Progenitor cell of endocrine pancreas (in vitro differentiated cells): ENCODE measurements at places on chromosomes 4 and X. TPM values are rescaled to one million over a fixed set of nuclear protein-coding genes. Genes with fewer than 3 reads are reported as not detected.
A peak's percentile ranks its signal among the peaks of the same experiment; 100 is the strongest.

The ASMT gene
- total RNA-seq = 0.36 TPM in 1 of 2 replicates, not detected in the other

The SLC16A2 gene
- total RNA-seq = 9.0 and 11.1 TPM in 2 replicates

The TRIM75 gene
- total RNA-seq = not detected in 2 replicates

The COX7B2 gene
- not detected in 2 replicates for total RNA-seq

The SSX7 gene
- not detected in 2 replicates for total RNA-seq

The SAGE1 gene
- not detected in 2 replicates for total RNA-seq

The KIAA0232 gene
- 50.3 and 52.8 TPM in 2 replicates for total RNA-seq

- peak; percentile 19 for DNase-seq
Observed at GRCh38 chr4:120156120-120156718, 89.6 kb upstream of the MAD2L1 start.

DNA sequence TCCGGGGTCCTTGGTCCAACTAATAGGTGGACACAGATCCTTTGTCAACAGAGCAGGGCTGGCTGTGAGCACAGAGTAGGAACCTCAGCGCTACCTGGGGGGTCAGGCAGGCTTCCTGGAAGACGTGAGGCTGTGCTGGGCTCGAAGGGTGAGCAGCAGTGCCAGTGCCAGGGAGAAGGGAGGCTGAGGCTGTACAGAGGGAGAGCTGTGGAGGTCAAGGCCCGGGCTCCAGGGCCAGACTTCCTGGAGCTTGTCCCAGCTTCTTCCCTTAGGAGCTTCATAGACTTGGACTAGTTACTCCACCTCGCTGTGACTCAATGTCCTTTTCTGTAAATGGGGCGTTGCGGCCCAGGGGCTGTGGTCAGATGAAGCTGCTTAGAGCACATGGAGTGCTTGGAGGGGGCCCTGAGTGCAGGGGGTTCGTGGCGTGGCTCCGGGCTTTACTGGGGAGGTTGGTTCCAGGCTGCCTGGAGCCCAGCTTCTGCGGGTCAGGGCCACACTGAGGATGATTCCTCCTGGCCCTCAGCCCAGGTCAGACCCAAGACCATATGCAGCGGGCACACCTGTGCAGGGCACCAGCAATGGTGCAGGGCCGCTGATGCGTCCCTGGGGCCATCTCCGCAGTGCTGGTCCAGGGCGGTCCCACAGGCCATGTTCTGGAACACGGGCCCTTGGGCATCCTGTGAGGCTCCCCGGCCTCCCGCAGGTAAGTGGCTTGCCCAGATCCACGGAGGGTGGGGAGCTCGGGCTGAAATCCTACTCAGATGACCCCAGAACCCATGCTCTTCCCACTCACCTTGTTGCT is 98.1 kb downstream of the DCTD start:
- DNase-seq = no peak

- no peak for DNase-seq
Observed at GRCh38 chr4:175884048-175884447, 72.0 kb upstream of the GPM6A start.

DNA sequence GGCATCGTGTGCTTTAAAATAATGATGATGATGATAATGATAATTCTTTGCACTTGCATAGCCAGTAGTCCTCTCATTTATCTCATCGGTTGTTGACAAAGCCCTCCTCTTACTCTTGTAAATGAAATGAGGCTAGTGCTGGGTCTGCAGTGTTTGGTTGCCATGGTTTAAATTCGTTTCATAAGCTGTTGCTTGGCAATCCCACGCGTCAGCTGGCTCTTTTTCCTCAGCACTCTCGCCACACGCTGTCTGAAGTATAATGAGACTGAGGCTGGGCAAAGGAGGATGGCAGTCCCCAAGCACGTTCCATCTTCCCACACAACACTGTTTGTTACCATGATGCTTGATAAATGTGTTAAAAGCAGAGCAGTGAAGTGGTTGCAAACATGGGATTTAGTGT is 15.5 kb downstream of the PAGE4 start:
- DNase-seq = no peak

GRCh38 chr4:177879851-177880250 is 437.6 kb upstream of the AGA start:
- DNase-seq = no peak

GRCh38 chr4:28883211-28883610 is 1837.0 kb upstream of the PCDH7 start:
- DNase-seq = no peak

GRCh38 chrX:68930542-68931317 is 101.9 kb downstream of the EFNB1 start:
- DNase-seq = no peak

DNA sequence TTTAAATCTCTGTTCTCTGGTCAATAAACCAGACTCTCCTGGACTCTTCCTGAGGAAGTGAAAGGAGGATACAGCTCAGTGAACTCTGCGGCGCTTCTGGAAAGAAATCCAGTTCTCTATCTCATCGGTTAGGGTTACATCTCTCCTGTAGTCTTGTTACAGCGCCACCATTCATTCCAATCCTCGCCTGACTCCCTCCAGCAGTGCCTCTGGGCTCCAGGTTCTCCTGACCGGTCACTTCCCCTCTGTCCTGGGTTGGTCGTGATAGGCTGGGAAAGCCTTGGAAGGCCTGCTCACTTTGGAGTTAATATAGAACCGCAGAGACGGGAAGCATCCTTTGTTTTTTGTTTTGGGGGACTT is 97.0 kb upstream of the STOX2 start:
- DNase-seq = no peak

DNA sequence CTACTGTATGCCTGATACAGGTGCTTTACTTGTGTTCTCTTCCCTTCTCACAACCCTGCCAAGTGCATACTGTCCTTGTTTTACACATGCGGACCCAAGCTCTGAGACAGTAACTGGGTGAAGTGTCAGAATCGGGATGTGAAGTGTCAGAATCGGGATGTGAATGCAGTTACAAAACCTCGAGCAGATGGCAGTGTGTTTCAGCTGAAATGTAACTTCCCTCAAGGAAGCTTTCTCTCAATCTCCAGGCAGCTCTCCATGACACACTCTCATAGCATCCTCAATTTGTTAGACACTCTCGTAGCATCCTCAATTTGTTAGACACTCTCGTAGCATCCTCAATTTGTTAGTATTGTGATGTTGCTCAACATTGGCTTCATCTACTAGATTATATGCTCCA is 1.1 kb upstream of the HPSE start:
- DNase-seq = no peak

DNA sequence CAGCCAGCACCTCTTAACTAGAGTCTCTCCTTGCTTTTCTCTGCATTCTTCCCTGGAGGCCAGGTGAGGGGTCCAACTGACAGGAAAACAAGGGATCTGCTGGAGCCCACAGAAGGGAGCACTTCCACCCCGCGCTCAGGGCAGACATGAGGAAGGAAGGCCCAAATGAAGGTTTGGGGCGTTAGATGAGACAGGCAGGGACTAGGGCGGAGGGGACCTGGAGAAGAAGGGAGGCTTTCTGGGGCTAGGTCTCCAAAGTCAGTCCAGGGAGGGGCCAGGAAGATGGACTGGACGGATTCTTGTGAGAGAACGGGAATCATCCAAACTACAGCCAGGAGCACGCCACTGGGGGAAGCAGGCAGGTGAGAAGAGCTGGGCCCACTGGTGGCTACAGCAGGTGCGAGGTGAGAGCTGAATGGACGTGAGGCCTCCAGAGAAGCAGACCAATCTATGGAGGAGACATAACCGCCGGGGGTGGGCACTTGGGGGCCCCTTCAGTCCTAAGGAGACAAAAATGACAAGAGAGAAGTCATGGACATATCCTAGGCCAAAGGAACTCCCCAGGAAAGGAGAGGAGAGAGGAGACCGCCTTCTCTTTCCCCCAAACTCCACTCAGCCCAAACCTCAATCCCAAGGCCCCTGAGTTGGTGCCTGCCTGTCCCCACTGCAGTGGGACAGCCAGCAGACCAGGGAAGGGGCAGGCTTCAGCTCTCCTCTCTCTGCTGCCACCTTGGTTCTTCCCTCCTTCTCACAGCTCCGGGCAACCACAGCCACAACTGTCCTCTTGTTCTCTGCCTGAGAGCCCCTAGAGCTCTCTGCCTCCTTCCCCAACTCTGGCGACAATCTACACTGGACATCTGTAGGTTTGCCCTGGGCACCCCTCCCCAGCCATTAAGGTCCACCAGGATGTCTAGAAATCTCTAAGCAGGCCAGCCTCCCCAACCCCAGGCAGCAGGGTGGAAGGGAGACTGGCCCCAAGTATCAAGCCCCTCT is 7.0 kb downstream of the APLN start:
- no peak for DNase-seq

GRCh38 chrX:66030505-66031317 is 9.2 kb downstream of the VSIG4 start:
- no peak for DNase-seq

DNA sequence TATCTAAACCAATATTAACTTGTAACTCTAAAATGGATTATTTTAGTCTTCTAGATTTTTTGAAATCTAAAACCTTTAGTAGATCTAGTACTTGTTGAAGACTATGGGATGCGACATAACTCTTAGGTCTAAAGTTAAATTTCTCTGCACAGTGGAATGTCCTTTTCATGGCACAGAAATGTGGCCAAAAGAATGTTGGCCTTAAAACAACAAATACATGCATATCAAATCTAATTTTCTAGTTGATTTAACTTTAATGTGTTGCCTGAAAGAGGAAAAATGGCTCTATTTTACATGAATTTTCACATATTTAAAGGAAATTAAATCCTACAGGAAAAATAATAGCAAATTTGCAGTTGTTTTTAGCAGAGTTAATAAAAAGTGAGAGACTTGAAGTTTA is 30.3 kb downstream of the NFKB1 start:
- DNase-seq = no peak
